ENCODE measurements at places on chromosomes 2 and 18.

- no peak for DNase-seq
These were observed 597.1 kb upstream of the ACVR2A start for GRCh38 chr2:147247749-147248148.

DNA sequence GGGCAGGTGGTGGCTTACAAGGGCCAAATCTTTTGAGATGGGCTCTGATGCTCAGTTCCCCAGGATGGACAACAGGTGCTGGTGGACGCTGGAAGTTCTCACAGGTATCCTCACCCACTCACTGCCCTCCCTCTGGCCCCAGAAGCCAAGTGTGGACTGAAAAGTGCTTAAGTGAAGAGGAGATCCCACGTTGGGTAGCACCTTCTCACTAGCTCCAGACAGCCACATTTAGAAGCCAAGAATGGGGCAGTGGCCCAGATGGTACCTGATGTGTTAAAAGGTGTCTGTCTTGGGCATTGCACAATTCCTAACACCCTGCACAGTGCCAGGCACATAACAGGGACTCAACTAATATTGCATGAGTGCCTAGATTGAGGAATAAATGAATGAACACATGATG lies 115.3 kb upstream of the TEX51 start:
- DNase-seq, result no peak

DNA sequence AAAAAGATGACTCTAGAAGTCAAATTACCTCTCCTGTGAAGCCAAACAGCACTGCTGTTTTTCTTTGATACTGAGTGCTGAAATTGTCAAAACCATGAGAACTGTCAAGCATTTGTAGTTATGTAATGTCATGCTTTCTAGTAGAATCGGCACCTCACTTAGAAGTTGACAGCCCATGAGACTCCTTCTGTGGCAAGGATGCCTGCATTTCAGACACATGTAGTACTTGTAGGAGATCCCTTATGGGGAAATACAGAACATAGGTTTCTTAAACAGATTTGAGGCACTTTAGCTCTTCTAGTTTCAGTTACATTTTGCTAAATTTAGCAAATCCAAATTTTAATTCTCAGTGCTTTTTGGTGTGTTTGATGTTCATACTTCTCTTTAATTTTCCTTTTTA lies 15.7 kb downstream of the ZNF407 start:
- DNase-seq, result no peak

DNA sequence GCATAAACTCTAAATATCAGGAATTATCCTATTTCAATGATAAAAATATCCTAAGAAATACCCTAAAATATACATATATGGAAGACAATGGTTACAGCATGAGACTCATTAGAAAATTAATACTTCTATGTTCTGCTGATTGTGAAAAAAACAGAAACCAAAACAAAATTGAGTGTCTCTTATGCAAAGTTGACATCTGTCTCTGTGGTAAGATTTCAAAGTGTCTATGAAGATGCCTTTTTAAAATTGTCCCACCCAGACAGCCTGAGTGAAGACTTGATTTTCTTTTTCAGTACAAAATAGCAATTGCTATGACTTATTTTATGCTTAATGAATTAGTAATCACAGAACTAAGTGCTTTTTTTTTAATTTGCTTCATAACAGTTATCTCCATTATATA lies 1368.4 kb upstream of the LRRTM1 start:
- DNase-seq, result no peak

DNA sequence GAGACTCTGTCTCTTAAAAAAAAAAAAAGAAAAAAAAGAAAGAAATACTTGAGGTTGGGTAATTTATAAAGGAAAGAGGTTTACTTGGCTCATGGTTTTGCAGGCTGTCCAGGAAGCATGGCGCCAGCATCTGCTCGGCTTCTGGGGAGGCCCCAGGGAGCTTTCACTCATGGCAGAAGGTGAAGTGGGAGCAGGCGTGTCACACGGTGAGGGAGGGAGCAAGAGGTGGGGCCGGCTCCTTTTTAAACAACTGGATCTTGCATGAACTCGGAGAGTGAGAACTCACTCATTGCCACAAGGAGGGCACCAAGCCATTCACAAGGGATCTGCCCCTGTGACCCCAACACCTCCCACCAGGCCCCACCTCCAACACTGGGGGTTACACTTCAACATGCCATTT lies 30.6 kb downstream of the CYP26B1 start:
- DNase-seq, result no peak

DNA sequence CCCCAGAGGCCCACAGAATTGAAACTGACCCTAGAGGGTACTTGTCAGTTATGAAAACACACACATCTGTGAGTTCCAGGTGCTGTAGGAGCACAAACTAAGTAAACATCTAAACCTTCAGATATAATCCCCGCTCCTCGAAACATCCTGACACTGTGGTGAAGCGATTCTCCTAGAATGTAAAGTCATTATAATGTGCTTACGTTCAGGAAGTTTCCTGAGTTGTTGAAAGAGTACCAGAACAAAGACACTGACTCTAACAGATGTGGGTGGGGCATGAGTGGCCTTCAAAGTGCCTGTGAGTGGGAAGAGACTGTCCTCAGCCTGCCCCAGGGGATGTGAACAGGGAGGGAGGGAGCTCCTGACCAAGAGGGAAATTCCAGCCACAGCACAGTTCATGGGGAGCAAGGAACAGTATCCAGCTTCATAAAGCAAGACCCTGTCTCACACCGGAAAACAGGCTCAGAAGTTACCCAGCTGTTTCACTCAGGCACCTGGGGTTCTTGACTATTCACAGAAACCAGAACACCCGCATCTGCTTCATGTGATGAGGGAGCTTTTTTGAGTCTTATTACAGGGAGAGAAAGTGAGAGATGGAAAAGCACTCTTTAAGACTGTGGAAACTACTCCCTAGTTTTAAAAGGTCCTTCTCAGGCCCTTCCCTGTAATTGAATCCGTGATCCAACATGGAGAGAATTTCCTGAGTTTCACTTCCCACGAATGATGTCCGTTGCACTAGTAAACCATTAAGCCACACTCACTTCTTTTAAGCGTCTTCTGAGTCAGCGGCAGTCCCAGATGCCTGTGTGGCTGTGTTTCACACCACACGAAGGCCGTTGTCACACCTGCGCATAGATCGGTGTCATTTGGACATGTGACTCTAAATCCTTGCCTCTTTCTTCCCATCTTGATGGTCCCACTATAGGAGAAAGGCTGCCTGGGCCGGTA lies 88.6 kb upstream of the EML6 start:
- no peak for DNase-seq

GRCh38 chr2:101190747-101191516 lies 39.8 kb upstream of the TBC1D8 start:
- no peak for DNase-seq

DNA sequence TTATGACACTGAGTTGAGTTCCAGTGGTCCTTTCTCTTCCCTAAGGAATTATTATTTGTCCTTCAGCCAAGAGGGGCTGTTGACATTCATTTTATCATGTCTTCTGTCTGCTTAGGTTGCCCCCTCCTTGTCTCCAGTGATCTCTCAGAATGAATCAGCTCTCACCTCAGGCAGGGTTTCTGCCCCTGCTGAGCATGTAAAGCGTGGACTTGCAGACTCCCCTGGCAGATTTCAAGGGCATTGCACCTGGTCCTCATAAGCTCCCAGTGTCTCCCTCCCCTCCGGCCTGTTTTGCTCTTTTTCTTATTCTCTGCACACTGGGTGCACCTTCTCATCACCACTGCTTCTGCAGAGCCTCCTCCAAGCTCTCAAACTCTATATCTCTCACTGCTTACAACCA lies 188.4 kb downstream of the KCNS3 start:
- DNase-seq, result no peak

DNA sequence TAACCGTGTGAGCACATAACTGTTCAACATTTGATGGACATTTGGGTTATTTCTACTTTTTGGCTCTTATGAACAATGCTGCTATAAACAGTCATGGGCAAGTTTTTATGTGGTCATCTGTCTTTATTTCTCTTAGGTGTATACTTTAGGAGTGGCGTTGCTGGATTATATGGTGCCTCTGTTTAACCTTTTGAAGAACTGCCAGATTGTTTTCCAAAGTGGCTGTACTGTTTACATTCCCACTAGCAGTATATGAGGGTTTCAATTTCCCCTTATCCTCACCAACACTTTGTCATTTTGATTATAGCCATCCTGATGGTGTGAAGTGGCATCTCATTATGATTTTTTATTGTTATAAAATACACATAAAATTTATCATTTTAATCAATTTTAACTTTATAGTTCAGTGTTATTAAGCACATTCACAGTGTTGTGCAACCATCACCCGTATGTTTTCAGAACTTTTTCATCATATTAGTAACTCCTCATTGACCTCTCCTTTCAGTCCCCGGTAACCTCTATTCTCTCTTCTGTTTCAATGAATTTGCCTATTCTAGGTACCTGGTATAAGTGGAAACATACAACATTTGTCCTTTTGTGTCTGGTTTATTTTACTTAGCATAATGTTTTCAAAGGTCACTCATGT lies 55.4 kb downstream of the EML4 start:
- no peak for DNase-seq

- DNase-seq, result peak; percentile 95
These were observed 105.9 kb downstream of the RBMS1 start for GRCh38 chr2:160387558-160388262.

DNA sequence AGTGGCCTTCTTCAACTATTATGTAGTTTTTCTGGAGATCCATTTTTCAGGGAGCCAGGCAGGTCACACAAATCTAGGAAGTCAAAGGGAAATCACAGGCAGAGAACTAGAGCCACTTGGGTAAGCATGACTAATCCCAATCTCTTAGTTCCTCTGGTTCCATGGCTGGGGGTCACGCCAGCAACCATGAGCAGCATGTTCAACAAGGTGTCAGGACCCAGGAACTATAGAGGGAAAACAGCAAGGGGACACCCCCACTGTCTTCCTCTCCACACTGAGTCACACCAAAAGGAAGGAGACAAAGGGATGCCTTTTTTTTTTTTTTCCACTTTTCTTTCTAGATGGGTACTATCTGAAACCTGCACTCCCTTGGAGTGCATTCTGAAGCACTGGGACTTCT lies 250.9 kb downstream of the OTX1 start:
- no peak for DNase-seq

- no peak for DNase-seq
These were observed 433.7 kb upstream of the RAB12 start for GRCh38 chr18:8175501-8176061.

DNA sequence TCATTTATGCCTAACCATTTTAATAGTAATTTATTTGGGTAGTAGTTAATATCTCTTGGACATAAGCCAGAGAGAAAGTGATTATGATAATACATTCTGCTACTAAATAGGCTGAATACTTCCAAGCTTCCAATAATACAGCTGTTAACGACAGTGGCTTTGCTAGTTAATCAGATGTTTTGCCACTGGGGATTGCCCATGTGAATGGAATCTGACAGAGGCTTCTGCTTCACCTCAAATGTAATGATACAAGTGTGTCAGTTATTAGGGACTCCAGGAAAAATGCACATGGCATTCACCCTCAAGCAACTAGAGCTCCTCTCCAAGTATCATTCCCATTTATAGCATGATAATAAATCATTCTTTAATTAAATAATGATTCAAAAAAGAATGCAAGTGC lies 185.0 kb upstream of the TMEFF2 start:
- no peak for DNase-seq

- DNase-seq, result no peak
These were observed 193.4 kb downstream of the FHOD3 start for GRCh38 chr18:36490897-36491296.

DNA sequence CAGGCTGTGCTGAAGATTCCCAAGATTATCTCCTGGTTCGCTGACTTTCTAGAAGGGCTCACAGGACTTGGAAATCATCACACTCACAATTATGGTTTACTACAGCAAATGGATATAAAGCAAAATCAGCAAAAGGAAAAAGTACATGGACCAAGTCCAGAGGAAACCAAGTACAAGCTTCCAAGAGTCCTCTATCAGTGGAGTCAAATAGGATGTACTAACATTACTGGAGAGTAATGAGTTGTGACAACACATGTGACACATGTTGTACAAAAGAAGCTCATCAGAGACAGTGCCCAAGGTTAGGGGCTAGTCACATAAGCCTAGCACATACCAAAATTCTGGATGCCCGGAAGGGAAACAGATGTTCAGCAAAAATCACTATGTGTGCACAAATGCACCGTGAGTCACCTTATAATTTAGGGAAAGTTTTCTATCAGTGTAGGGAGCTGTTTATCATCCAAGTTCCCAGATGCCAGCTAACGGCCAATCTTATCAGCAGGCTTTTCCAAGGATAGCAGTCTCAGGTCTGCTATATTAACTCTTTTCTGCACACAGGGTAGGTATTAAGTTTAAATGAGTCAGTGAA lies 9.5 kb downstream of the TMEM237 start:
- DNase-seq, result no peak

- DNase-seq, result no peak
These were observed 155.1 kb upstream of the RASGRP3 start for GRCh38 chr2:33321236-33321771.

DNA sequence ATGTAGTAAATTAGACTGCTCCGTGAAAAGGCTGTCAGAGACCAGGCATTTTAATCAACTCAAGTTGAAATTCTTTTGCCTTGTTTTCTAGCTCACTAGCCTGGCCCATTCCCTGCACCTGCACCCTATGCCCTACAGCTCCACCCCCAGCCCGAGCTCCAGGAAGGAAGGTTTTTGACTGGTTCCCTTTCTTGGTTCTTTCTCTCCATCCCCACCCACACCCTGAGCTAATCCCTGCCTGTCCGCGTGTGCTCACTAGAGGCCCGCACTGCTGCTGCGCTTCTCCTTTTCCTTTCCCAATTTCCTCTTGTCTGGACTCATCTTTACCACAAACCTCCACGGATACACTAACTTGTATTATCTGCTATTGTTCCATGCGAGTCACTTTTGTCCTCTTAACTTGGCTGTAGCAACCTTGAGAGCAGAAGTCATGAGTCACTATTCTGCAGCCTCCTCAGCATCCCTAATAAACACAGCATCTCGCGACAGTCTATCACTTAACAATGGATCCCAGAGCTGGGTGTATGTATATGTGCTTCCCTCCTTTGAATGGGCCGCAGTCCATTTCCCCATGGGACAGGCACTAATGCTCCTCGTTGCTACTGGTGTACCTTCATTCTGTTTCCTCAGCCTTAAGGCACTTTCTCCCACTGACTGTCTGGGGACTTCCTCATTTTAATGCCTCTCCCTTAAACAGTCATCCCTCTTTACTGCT lies 36.5 kb downstream of the COLEC12 start:
- DNase-seq, result no peak

DNA sequence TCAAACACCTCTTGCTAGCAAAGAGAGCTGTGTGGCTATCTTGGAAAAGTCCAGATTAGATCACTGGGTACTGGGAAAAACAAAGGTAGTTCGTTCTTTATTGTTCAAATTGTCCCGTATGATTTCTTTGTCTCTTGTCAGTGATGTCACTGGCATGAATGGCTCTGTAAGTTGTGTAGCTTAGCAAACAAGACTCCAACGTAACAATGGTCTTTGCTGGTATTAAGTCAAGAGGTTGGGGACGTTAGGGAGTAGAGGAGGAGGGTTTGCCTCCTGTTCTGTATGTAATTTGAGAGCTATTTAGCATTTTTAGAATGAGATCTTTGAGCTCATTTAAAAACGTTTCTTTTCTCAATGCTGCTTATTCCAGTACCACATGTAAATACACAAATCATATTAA lies 216.5 kb upstream of the SP5 start:
- no peak for DNase-seq

DNA sequence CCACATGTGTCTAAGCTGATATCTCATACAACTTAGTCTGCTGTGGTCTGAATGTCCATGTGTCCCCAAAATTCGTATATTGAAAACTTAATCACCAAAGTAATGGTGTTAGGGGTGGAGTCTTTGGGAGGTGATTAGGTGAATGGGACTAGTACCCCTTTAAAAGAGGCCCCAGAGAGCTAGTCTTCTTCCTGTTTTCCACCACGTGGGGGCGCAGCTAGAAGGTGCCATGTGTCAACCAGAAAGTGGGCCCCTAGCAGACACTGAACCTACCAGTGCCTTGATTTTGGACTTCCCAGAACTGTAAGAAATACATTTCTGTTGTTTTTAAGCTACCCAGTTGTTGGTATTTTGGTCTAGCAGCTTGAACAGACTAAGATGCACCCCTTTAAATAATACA lies 86.6 kb downstream of the ASB1 start:
- no peak for DNase-seq
